NCI-H187 (cell line): ENCODE measurements at places on chromosomes 3 and 15.

DNA sequence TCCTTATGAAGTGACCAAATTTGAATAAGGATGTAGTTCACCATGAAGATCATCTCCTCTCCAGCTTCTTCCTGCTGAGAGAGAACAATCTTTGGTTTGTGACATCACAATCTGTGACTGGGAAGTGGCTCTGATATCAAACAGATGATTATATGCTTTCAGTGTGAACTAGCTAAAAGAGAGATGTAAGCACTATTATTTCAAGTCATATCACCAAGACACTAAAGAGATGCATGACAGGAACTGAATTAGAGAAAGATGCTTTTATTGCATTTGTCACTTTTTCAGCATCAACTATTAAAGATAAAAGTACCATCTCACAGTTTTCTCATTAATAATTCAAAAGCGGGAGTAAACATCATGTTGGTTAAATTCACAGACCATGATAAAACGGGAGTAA is 3.5 kb downstream of the CHRM5 start:
- DNase-seq = no peak

DNA sequence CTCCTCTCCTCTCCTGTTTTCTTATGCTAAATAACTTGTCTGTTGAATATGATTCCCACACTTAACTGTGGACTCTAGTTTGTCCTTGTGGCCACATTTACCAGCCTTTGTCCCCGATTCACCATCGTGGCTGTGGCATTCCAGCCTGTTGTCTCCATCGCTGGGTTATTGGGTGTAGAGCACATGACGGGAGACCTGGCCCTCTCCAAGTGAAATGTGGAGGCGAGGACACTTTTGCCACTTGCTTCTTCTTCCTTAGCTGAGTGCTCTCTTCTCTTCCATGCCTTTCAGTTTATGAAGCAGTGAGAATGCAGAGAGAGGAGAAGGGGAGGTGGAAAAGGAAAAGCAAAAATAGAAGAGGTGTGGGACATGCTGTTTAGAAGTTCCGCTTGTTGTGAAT is 61.5 kb upstream of the SAMMSON start:
- no peak for DNase-seq

DNA sequence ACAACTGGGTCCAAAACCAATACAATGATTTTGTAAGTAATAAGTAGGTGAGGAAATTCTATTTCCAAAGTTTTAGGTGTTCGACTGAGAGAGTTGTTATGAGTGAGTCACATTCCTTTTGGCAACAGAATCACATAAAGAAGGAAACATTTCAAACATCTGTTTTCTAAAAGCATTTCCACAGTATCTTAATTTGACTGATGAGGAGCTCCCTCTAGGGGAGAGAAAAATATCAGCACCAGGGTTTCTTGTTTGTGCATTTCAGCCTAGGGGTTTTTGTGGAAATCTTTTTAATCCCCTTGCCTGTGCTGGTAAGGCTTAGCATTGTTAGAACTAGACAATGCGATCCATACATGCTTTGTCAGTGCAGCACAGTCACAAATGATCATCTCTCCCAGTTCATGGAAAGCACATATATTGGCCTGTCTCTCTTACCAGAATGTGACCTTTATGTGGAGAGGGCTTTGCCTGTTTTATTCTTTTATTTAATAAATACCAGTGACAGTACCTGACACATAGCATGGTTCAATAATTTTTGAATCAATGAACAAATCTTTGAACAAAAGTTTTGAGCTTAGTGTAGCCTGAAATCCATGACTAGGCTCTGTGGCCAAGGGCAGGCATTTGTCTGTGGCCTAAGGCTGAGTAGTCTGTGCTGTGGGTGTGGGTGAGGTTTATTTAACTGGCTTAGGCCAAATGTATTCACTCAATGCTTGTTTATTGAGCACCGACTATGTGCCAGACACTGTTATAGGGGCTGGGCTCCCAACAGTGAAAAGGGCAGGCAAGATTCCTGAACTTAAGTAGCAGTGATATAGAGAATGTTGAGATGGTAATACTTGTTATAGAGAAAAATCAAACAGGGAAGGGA is 21.1 kb upstream of the IQCF6 start:
- no peak for DNase-seq

DNA sequence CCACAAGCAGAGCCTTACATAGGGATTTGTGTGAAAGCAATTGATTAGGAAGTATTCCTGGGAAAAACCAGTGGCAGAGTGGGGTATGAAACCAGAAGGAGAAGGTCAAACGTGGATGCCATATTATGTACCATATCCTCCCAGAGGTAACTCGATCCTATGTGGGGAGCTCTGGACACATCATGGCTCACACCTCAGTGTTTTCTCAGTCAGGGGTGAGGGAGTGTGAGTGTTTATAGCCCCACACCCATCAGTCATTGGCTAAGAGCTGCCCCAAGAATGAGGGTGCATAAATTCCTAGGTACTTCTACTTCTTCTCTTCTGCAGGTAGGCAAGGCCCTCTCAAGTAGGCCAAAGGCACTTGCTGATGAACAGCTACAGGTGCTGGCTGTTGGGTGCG is 28.2 kb upstream of the PDZRN3 start:
- DNase-seq = peak; percentile 51

DNA sequence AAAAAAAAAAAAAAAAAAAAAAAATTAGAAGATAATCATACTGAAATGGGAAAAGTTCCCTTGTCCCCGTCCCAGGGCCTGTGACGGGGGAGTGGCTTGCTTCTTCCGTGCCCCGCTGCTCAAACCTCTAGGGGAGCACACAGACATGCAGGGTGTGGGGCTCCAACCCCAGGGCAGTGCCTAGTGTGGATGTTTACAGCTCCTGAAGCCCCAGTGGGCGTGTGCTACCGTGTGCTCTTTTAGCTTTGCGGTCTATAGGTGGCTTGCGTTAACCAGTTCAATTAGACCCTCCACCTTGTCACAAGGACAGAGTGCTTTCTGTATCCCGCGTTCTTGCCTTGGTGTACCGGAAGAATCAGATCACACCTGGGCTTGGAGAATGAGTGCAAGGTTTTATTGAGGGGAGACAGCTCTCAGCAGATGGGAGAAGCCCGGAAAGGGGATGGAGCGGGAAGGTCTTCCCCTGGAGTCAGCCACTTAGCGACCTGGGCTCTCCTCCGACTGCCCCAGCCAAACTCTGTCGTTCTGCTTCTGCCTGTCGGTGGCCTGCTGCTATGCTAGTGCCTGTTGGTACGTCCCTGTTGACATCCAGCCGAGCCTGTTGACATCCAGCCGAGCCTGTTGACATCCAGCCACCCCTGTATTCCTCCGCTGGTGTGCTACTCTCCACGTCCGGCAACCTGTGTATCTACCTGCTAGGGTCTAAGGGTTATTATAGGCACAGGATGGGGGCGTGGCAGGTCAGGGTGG is 569.8 kb downstream of the VGLL3 start:
- no peak for DNase-seq

- DNase-seq = no peak
Measured at GRCh38 chr3:161268601-161269000, 47.5 kb downstream of the NMD3 start.

- no peak for DNase-seq
Measured at GRCh38 chr3:49174397-49174985, 3.1 kb downstream of the KLHDC8B start.

DNA sequence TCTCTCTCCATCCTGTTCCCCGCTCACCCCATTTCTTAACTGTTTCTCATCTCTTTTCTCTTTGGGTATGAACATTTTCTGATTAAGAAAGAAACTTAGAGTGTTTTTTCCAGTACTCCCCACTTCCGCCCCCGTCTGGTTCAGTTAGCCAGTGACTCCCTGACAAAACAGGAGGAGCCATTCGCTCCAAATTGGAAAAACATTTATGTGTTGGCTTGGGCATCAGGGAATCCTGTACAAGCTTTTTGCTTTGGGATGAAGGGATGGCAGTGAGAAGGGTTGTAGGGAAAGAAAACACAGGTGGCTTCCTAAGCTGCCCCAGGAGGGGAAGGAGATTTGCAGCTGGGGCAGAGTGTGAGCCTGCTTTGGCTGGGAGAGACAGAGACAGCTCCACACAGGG is 47.0 kb downstream of the BOC start:
- DNase-seq = no peak

- DNase-seq = no peak
Measured at GRCh38 chr3:4759689-4760312, 219.4 kb upstream of the BHLHE40 start.

- DNase-seq = no peak
Measured at GRCh38 chr3:18771931-18772330, 346.8 kb upstream of the SATB1 start.

DNA sequence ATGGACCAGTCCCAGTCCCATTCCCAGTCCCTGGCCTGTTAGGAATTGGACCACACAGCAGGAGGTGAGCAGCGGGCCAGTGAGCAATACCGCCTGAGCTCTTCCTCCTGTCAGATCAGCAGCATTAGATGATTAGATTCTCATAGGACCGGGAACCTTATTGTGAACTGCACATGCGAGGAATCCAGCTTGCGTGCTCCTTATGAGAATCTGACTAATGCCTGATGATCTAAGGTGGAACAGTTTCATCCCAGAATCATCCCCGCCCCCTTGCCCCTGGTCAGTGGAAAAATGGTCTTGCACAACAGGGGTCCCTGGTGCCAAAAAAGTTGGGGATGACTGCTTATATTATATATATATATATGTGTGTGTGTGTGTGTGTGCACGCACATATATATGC is 63.1 kb downstream of the IFT57 start:
- DNase-seq = no peak

- DNase-seq = peak; percentile 30
Measured at GRCh38 chr3:123586131-123586530, 1.3 kb upstream of the HACD2 start.

- DNase-seq = no peak
Measured at GRCh38 chr3:59450946-59451763, 401.3 kb upstream of the CFAP20DC start.

- no peak for DNase-seq
Measured at GRCh38 chr3:14491396-14492190, 48.5 kb downstream of the GRIP2 start.

DNA sequence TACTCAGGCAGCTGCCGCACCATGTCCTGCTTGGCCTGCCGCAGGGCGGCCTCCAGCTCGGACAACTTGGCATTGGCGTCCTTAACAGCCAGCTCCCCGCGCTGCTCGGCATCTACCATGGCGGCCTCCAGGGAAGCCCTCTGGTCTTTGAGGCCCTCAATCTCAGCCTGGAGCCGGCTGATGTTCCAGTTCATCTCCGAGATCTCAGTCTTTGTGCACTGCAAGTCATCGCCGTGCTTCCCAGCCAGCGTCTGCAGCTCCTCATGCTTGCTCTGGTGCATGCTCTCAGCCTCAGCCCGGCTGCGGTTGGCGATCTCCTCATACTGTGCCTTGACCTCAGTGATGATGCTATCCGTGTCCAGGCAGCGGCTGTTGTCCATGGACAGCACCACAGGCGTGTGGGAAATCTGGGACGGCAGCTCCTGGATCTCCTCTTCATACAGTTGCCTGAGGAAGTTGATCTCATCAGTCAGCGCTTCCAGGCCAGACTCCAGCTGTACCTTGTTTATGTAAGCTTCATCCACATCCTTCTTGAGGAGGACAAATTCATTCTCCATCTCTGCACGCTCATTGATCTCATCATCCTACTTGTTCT is 15.5 kb upstream of the PSTPIP1 start:
- DNase-seq = no peak

DNA sequence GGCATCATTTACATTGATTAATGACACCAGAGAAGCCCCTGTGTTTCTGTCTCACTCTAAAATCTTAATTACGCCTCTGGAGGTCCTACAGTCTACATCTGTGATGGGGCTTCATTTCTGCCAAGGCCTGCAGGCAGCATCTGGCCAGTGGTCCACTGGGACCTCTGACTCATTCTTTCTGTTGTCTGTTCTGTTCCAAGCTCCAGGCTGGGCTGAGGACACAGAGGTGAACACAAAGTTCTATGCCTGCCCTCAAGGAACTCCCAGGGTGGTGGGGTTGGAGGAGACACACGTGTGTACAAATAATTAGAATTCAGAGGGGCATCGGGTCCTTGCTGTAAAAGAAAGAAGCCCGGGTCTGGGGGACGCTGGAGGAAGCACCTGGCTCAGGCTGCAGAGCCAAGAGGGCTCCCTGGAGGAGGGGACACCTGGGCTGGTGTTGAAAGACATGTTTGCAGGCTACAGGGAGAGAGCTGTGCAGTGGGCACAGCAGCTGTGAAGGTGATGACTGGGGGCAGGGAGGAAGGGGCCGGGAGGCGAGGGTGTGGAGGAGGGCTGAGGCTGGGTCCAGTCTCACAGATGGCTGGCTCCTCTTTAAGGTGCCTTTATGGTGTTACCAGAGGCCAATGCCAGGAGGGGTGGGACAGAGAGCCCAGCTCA is 103.3 kb upstream of the PRR23E start:
- no peak for DNase-seq

DNA sequence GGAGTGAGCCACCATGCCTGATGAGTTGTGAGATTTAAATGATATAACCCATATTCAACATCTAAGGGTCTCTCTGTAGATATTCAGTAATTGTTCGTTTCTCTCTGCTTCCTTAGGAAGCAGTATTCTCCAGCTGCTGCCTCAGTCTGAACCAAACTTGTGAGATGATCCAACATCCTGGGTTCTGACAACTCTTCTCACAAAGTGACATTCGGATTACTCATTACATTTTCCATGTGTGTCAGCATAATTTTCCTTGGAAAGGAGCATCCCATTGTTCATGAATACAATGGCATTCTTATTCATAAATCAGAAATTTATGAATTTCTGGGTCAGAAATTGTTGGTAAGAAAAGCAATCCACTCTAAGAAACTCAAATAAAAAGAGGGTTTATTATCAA is 15.0 kb upstream of the SEC22A start:
- no peak for DNase-seq

DNA sequence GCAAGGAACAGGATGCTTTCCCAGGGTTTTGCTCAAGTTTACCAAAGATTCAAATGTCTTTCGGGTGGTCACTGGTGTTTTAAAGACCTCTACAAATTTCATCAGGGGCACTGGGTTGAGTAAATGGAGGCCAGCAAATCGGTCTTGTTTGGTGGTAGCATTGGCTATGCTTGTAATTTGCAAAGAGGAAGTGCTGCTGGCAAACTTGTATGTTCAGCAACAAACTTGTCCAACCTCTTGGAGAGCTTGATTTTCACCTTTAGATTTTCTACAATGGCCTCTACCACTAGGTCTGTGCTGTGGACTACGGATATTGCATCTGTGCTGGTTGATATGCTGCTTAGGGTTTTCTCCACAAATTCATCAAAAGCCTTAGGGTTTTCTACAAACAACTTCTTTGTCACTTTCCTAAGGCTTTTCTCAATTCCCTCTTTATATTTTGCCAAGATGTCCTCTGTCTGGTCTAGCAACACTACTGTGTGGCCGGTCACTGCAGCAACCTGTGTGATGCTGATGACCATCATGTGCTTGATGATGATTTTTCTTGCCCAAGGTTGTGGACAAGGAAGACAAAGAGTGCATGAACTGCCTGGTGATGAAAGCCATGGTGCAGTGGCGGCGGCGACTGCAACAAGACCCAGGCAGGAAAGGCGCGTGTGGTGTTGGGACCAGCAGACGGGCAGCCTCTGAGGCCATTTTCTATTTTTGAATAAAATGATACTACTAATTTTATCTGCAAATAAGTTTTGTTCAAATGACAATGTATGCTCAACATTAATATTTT is 50.8 kb downstream of the RFX7 start:
- DNase-seq = no peak

- no peak for DNase-seq
Measured at GRCh38 chr3:194061421-194062030, 74.4 kb upstream of the HES1 start.
